ENCODE measurements at places on chromosomes 11 and 22.

GRCh38 chr11:24925091-24925490, 428.2 kb downstream of the LUZP2 start:
- DNase-seq, result no peak

- no peak for DNase-seq
Observed at GRCh38 chr11:92830377-92831155, 138.9 kb upstream of the MTNR1B start.

GRCh38 chr22:37842015-37842793, 1.9 kb downstream of the ANKRD54 start:
- no peak for DNase-seq

DNA sequence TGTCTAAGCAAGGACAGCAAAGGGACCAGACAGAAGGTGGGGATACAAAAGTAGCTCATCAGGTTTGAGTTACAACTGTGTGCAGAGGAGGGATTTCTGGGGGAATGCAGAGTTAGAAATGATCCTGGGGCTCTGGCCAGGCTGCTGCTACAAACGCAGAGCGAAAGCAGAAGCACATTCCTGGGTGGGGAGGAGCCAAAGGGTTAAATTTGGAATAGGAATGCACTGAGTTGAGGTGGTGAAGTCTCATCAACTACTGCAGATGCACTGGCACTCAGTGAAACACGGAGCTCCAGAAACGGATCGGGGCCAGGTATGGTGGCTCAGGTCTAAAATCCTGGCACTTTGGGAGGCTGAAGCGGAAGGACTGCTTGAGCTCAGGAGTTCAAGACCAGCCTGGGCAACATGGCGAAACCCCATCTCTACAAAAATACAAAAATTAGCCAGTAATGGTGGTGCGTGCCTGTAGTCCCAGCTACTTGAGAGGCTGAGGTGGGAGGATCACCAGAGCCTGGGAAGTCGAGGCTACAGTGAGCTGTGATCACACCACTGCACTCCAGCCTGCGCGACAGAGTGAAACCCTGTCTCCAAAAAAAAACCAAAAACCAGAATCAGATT, 3.2 kb downstream of the CHKA start:
- DNase-seq, result no peak

- DNase-seq, result no peak
Observed at GRCh38 chr22:37925330-37925729, 19.2 kb downstream of the MICALL1 start.

DNA sequence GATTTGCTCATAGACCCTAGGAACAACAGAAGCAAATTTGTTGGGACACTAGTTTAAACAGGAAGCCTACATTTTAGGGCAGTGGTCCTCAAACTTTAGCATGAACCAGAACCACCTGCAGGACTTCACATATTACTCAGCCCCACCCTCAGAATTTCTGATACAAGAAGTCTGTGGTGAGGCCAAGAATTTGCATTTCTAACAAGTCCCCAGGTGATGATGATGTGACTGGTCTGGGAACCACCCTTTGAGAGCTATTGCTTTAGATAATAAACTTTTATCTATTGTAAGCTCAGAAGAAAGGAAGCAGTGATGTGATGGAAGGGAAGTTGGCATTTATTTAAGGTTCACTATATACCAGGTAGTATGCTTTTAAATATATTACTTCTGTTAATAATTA, 194.0 kb downstream of the FAM181B start:
- DNase-seq, result no peak

DNA sequence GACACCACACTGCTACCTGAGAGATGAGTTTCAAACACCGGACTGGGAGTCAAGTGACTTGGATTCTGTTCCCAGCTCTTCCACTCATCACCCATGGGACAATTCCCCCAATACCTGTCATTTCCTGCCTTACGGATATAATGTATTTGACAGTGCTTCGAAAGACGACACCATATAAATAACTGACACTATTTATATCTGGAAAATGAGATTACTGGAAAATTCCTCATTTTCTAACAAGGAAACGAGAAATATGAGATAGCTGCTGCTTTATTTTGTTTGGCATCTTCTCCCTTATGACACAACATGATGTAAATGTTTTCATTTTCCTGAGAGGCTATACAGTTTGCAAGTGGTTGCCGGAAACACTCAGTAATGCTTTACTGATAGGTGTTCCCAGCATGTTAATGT, 8.6 kb downstream of the HSCB start:
- no peak for DNase-seq

GRCh38 chr11:35487532-35488078, 37.8 kb downstream of the PAMR1 start:
- no peak for DNase-seq

DNA sequence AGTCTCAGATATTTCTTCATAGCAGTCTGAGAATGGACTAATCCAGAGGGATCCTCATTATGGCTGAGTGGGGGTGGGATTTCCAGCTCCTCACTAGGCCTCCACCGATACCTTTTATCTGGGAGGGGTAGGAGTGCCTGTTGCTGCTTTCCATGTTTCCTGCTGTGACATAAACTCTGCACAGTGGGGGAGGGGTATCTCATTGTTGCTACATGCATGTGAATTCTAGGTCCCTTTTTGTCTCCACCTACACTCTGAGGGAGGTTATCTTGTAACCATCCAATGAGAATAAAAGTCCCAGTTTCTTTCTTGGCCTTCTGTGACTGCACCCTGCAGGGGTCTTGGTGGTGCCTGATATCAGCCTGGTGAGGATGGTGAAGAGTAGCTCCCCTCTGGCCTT, 60.5 kb downstream of the ADAMTS15 start:
- DNase-seq, result no peak

GRCh38 chr22:36223504-36223903, 15.8 kb downstream of the APOL2 start:
- no peak for DNase-seq

GRCh38 chr11:69080257-69080995, 31.7 kb downstream of the TPCN2 start:
- DNase-seq, result no peak

DNA sequence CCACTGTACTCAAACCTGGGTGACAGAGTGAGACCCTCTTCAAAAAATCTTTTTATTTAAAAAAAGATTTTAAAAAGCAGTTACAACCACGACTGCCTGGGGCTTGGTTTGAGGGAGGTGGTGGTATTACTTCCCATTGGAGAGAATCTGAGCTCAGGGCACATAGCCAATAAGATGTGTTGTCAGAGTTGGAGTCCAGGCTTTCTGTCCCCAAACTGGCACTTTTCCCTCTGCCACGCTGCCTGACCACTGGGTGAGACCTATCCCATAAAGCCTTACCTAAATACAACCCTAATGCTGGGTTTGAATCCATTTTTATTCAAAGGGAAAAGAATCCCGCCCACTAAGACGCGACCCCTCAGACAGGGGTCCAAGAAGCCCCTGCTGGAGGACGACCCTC, 11.5 kb downstream of the CHADL start:
- no peak for DNase-seq

- DNase-seq, result no peak
Observed at GRCh38 chr22:43887391-43887790, 4.4 kb downstream of the PNPLA5 start.

DNA sequence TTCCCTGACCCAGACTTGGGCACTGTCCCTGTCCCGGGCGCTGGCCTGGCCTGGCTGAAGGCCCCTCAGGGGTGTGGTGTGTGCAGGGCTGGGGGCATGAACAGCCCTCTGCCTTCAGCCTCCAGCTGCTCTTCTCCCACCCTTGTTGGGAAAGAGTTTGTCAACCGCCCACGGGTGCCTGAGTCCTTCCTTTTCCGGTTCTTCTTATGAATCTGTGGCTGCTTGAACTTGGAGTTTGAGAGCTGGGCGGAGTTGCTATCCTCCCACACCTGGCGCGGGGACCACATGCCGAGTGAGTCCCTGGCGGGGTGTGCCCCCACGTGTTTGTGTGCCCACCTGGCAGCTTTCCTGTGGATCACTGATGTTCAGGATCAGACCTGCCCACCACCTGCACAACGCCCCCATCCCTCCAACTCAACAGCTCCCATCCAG, 13.4 kb downstream of the NFAM1 start:
- no peak for DNase-seq

DNA sequence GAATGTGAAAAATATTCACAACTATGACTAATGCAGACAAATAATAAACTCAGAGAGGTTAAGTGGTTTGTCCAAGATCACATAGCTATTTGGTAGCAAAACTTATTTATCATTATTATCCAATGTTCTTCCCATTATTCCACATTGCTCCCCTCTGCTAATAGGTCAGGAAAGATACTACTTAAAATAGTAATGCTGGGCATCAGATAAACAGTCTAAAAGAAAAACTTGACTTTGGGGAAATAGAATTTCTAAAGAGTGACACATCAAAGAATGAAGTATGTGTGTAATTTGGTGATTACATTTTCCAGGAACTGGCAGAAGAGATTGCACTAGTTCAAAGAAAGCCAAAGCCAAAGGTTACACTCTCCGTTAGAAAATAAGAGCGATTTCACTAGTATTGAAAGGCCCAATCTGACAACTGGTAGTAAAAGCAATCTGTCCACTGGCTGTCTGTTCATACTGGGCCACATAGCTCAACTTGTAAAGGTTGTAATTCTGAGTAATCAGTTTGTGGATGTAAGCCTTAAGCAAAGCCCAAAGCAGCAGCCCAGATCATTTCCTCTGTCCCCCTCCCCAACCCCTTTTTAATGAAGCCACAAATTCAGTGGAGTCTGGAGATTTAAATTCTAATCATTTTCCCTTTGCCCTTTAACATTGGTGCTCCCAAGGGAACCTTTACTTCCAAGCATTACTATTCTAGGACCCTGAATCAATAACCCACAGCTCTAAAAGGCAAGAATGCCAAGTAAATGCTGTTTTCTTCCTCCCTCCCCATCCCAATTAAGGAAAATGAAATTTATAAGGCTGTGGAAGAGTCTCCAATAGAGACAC, 283.5 kb downstream of the TTC28 start:
- DNase-seq, result no peak

GRCh38 chr11:35815556-35816315, 128.1 kb upstream of the LDLRAD3 start:
- no peak for DNase-seq

DNA sequence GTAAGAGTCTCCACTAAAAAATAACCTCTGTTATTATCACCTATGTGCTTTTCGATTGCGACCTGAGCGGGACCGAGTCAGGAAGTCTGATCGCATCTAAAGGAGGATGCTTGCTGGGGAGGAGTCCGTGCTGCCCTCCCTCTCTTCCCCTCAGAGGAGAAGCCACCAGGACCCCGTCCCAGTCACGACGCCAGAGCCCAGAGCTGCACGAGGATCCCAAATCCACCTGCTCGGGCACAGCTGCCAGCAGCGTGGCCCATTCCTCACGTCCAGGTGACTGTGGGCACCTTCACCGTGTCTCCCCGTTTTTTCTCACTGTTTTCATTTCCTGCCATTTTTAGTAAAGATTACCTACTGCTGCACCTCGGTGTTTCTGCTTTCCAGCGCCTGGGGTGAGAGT, 390.3 kb downstream of the BRD1 start:
- DNase-seq, result no peak

DNA sequence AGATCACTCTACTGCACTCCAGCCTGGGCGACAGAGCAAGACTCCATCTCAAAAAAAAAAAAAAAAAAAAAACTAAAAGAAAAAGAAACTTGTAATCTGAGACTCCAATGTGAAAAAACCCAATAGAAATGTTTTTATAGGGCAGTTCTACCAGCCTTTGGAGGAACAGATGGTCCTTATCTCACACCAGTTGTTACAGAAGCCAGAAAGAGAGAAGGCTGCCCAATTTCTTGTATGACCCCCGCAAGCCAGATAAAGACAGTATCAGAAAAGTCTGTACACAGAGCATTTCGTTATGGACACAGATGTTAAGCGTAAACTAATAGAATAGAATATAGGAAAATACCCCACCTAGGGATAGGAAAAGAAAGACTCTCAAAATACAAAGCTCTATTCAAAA, 11.3 kb upstream of the TSGA10IP start:
- no peak for DNase-seq
